ENCODE measurements at places on chromosomes 3 and 15. TPM values are rescaled to one million over a fixed set of nuclear protein-coding genes. Genes with fewer than 3 reads are reported as not detected.
A peak's percentile ranks its signal among the peaks of the same experiment; 100 is the strongest.

SLC28A2 gene
- total RNA-seq: not detected

TIMP4 gene
- 8.5 TPM for total RNA-seq

DNA sequence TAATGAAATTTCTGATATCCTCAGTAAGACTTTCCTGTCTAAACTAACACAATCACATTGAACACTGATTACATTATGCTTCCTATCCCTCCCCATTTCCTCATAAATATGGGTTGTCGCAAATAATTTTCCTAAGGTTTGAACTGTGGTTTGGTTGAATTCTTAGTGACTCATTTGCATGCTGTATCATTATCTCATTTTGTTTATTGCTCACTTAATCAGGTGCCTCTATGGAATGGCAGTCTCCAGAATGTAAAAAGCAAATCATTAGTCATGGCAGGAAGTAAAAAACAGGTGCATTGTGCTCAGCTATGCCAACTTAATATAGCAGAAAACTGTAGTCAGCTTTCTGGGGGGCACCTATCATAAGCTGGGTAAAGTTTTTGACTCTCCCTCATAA is 216.0 kb upstream of the ZBTB20 start:
- no peaks in the 10 kb centered on the region for H3K4me1 ChIP-seq
- no peak overlapping the region for H3K27ac ChIP-seq
- no peak overlapping the region for H3K4me3 ChIP-seq
- no peaks in the 10 kb centered on the region for H3K27me3 ChIP-seq
- DNase-seq: no peak
- H3K36me3 ChIP-seq: peaks cover 2% of the 10 kb centered on the region

RBMS3 gene
- total RNA-seq: 7.3 TPM

THPO gene
- total RNA-seq: 0.85 TPM

DNA sequence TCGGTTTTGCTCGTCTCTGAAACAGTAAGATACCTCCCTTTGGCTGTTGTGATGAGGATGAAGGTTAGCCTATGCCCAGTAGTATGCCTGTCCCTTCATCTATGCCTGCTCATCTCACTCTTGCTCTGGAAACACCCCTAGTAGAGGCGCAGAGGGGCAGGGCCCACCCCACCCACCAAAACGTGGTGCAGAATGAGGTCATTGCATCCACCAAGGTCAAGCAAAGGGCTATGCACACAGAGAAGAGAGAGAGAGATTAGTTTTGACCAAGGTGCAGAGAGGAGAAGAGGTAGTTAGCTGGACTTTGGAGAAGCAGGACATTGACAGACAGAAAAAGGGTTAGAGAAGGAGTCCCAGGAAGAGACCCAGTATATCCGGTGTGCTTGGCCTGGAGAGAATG is 119.9 kb downstream of the CORO2B start:
- H3K27ac ChIP-seq: no peak overlapping the region
- no peaks in the 10 kb centered on the region for H3K36me3 ChIP-seq
- DNase-seq: no peak
- no peaks in the 10 kb centered on the region for H3K27me3 ChIP-seq
- H3K4me1 ChIP-seq: no peaks in the 10 kb centered on the region

GRCh38 chr15:51492528-51492927 is 130.0 kb downstream of the DMXL2 start:
- no peak for DNase-seq
- peaks cover 4% of the 10 kb centered on the region for H3K36me3 ChIP-seq
- H3K4me1 ChIP-seq: no peaks in the 10 kb centered on the region
- no peaks in the 10 kb centered on the region for H3K27me3 ChIP-seq

DNA sequence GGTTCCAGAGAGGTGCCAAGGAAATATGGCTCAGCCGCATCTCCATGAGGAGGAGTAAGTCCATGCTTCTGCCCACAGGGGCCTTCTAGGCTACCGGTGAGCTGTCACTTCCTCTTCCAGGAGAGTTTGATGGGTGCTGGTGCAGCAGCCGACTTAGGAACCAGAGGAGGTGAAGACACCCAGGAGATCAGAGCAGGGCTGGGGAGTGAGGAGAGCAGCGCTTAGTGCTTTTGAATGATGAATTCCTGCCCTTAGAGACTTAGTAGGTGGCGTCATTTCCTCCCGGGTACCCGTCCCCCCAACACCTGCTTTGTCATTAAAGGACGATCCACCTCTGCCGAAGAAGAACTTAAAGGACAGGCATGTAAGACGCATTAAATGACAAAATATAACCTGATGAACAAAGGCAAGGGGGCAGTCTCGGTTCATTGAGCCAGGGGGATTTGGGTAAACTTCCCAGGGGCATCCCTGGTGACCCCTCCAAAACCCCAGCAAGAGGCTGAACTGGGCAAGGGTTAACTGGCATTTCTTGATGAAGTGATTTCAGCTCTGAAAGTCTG is 67.6 kb downstream of the HES1 start:
- H3K27me3 ChIP-seq: no peaks in the 10 kb centered on the region
- H3K36me3 ChIP-seq: no peaks in the 10 kb centered on the region
- H3K27ac ChIP-seq: no peak overlapping the region
- peak overlapping the region; percentile 75 for H3K4me3 ChIP-seq
- H3K4me1 ChIP-seq: 0 out of 2 replicates have a peak, but pooled peaks cover 2% of the 10 kb centered on the region
- peak; percentile 36 for DNase-seq

GRCh38 chr15:63324770-63325169 is 47.4 kb downstream of the APH1B start:
- H3K4me3 ChIP-seq: no peak overlapping the region
- no peaks in the 10 kb centered on the region for H3K36me3 ChIP-seq
- H3K4me1 ChIP-seq: 0 out of 2 replicates have a peak, but pooled peaks cover 3% of the 10 kb centered on the region
- no peak for DNase-seq

GOLGA6L7 gene
- total RNA-seq: not detected

DNA sequence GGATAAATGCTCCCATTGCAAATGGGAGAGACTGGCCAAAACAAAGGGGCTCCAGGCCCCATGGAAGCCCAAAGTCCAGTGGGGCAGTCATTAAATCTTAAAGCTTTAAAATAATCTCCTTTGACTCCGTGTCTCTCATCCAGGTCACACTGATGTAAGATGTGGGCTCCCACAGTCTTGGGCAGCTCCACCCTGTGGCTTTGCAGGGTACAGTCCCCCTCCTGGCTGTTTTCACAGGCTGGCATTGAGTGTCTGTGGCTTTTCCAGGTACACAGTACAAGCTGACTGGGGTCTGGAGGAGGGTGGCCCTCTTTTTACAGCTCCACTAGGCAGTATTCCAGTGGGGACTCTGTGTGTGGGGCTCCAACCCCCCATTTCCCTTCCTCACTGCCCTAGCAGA is 45.9 kb downstream of the NIPA2 start:
- no peak overlapping the region for H3K27ac ChIP-seq
- H3K4me1 ChIP-seq: no peaks in the 10 kb centered on the region
- H3K27me3 ChIP-seq: no peaks in the 10 kb centered on the region
- H3K36me3 ChIP-seq: peaks cover 35% of the 10 kb centered on the region
- no peak for DNase-seq

DNA sequence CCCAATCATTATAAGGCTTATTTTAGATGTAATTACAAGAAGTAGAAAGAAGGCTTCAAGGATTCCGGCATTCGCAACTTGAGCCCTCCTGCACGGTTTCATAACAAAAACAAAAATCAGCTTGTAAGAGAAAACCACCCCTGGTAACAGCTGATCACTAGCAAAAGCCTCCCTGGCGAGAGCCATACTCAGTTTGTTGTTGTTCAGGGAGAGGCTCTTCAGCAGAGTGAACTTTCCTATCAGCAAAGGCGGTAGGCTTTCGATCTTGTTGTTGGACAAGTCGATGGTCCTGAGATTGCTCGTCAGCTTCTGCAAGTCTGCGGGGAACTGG is 710 bp downstream of the LRRC57 start:
- H3K27ac ChIP-seq: no peak overlapping the region
- H3K27me3 ChIP-seq: no peaks in the 10 kb centered on the region
- H3K36me3 ChIP-seq: peaks cover 4% of the 10 kb centered on the region
- H3K4me3 ChIP-seq: peak overlapping the region; percentile 90
- H3K4me1 ChIP-seq: no peaks in the 10 kb centered on the region

- no peaks in the 10 kb centered on the region for H3K36me3 ChIP-seq
- no peaks in the 10 kb centered on the region for H3K27me3 ChIP-seq
Measured at GRCh38 chr3:11953778-11954177, 50.4 kb upstream of the SYN2 start.

- no peaks in the 10 kb centered on the region for H3K27me3 ChIP-seq
- DNase-seq: no peak
- H3K4me1 ChIP-seq: no peaks in the 10 kb centered on the region
- no peak overlapping the region for H3K27ac ChIP-seq
Measured at GRCh38 chr3:52606373-52607085, 70.1 kb downstream of the UQCC5 start.

ISLR2 gene
- 0.09 TPM for total RNA-seq

- peak; percentile 74 for DNase-seq
- H3K27me3 ChIP-seq: no peaks in the 10 kb centered on the region
- no peak overlapping the region for H3K27ac ChIP-seq
- peaks cover 22% of the 10 kb centered on the region for H3K4me1 ChIP-seq
Measured at GRCh38 chr15:65952391-65953053, 83.2 kb downstream of the RAB11A start.

STRIT1 gene
- not detected for total RNA-seq

- H3K27me3 ChIP-seq: no peaks in the 10 kb centered on the region
- no peaks in the 10 kb centered on the region for H3K4me1 ChIP-seq
- H3K4me3 ChIP-seq: no peak overlapping the region
- DNase-seq: no peak
- no peaks in the 10 kb centered on the region for H3K36me3 ChIP-seq
Measured at GRCh38 chr3:46899151-46900006, 21.9 kb downstream of the PTH1R start.

DNA sequence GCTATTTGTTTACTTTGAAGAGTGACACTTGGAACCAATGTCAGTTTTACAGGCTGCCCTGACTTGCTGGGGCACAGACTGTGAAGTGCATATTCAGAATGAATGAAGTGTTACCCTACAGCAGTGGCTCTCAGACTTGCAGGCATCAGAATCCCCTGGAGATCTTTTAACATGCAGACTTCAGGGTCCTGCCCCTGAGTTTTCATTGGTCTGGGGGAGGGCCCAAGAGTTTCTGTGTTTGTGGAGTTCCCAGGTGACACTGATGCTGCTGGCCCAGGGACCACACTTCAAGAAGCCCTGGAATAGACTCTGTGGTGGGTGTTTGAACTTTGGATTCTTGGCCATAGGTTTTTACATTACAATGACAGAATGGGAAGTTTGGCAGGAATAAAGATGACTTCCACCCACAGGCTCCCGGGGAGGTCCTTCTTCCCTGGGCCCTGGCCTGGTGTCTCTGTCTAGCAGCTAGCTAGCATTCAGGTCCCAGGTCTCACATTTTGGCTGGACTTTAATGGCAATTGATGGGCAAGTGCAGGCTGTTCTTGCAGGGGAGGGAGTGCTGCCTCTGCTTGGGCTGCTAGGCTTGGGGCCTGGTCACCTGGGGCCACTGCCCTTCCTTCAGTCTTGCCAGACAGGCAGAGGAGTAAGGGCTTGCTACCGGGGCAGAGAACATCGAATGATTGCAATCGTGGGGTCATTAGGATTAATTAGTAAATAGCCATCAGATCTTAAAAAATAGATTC is 149.0 kb downstream of the APBA2 start:
- DNase-seq: peak; percentile 37
- H3K27ac ChIP-seq: no peak overlapping the region
- peaks cover 2% of the 10 kb centered on the region for H3K36me3 ChIP-seq
- no peaks in the 10 kb centered on the region for H3K27me3 ChIP-seq

SKOR1 gene
- total RNA-seq: 0.13 TPM

DNA sequence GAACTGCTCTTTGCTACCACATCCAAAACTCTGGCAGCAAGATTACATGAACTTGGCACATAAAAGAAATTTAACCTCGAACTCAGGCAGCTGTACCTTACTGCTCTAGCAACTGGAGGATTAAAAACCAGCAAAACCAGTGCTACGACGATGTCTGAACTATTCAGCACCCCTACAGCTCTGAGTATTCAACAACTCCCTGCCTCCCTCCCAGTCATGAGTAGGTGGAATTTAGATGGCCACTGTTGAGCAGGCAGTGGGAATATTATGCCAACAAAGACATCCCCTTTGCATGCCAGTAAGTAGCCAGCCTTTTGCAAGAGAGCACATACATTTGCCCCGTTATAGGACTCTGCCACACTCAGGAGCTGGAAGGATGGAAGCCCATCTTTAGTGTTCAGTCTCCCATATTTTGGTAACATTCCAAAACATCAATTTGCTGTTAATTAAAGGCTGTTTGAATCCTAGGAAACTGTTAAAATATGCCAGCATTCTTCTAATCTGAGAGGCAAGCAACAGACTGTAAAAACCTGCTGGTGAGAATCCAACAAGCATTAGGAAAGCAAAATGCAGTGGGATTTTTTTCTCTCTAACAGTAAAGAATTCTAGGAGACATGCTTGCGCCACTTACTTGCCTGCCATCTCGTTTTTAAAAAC is 85.4 kb downstream of the ZNF385D start:
- H3K36me3 ChIP-seq: no peaks in the 10 kb centered on the region
- peaks cover 2% of the 10 kb centered on the region for H3K4me1 ChIP-seq
- no peaks in the 10 kb centered on the region for H3K27me3 ChIP-seq
- H3K27ac ChIP-seq: no peak overlapping the region
- peak; percentile 44 for DNase-seq

DNA sequence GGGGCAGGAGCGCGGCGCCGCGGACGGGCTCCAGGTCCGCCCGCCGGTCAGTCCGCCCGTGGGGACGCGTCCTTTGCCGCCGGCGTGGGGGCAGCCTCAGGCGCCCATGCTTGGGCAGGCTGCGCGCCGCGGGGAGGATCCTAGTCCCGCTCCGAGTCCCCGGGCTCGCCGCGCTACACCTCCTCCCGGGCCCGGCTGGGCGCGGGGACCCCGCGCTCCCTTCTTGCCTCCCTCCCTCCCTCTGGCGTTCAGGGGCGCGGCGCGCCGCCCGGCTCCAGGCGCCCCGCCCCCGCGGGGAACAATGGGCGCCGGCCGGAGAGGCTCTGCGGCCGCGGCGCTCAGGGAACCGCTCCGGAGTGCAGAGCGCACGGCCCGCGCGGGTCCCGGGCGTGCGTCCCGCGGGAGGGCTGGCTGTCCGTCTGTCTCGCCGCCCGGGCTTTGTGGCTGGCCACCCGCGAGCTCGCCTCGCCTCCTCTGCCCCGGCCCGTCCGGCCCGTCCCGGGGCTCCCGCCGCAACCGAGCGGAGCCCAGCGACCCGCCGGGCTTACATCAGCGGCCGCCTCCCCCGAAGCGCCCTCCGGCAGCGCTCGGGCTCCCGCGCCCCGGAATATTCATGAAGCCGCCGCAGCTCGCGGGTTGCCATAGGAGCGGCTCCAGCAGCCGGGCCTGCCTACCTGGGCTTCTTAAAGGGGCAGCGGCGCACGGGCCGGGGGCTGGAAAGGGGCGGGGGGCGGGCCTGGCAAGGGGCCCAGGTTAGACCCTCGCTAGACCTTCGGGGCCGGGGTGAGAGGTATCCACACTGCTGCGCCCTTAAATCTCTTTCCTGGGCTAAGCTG is at the start of gene HCN4:
Gene HCN4, minus strand, starts transcription at position 658 of the 836 bp plus-strand sequence. CDS start 688 bp downstream, outside the sequence.
- no peak within 1 kb of the TSS for H3K27ac ChIP-seq
- no peaks in the 10 kb centered on the region for H3K27me3 ChIP-seq

DNA sequence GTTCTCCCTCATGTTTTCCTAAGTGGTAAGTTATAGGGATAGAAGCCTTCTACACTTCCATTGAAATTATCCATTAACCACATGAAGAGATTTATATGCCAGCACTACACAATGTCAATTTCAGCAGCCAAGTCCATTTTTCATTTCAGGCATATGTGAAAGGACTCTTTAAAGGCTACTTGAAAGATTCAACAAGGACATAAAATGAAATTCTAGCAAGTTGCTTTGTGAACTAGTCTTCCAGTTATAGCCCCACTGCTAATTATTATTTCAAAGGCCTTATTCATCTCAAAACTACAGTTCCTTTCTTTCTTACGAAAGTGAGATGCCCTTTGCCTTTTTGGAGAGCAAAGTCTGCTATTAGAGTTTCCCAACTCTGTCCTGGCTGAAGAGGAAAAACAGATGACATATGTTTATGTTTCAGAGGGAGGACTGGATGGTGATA is 66.0 kb upstream of the SLC2A2 start:
- H3K4me3 ChIP-seq: no peak overlapping the region
- DNase-seq: no peak
- no peak overlapping the region for H3K27ac ChIP-seq
- H3K4me1 ChIP-seq: no peaks in the 10 kb centered on the region

ZDHHC23 gene
- total RNA-seq: 25.2 TPM
